HS-5 (cell line): ENCODE measurements at places on chromosomes 6 and 20.

DNA sequence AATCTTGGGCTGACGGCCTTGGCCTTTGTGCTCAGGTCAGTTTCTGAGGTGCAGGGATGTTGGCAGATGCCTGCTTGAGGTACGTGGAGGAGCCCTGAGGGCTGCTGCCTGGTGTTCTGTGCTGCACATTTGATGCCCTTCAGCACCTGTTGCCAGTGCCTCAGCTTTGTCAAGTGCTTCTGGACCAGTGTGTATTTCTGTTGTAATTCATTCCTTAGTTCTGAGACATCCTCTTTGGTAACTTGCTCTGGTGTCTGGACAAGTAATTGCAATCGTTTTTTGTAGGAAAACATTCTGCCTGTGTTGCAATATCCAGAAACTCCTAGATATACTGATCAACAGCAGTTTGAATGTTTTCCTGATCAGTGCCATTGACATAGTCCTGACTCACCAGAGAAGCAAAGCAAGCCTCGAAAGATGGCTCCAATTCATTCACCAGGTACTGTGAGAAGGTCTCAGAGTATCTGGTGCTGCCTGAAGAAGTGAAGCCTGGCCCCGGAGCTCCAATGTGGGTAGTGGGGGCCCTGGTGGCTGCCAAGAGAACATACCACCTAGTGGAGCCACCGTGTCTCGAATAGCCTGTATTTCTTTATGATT, 26.7 kb downstream of the ZNF337 start:
- peak; percentile 87 for DNase-seq

- DNase-seq = no peak
Observed at GRCh38 chr6:1626481-1626880, 16.8 kb downstream of the FOXC1 start.

- no peak for DNase-seq
Observed at GRCh38 chr6:143097224-143097795, 36.6 kb downstream of the AIG1 start.

GRCh38 chr20:3158968-3159431, 665 bp downstream of the FASTKD5 start:
- no peak for DNase-seq

GRCh38 chr6:2589171-2589661, 161.5 kb downstream of the MYLK4 start:
- DNase-seq = no peak

DNA sequence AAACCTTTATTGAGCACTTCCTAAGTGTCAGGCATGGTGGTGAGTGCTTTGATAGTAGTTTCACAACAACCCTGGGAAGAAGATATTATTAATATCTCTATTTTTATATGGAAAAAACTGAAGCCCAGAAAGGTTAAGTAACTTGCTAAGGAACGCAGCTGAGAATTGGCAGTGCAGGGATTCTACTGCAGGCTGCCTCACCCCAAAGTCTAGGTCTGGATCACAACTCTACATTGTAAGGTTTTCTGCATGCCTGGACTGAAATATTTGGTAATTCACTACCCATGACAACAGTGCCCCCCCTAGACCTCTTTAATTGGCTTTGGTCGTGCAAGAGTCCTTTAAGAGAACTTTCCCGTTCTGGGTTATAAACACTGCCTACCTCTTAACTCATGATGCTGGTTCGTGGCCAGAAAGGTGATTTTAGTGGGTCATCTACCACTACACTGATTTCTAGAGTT, 67.1 kb upstream of the KCNQ5 start:
- peak; percentile 6 for DNase-seq

DNA sequence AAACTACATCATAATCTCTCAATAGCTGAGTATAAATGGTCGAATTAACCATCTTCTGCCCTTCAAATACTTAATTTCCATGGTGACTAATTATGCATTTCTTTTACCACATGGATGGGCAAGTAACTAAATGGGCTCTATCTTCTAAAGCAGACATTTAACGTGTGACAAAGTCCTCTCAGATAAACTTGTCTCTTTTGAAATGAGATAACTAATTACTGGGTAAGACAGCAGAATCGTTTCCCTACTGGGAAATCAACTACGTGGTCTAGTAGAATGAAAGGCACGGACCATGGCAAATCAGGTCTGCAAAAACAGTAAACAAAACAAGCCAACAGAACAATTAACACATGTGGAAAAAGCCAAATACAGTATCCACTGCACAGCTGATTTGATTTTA, 137.7 kb downstream of the BACH2 start:
- DNase-seq = no peak

DNA sequence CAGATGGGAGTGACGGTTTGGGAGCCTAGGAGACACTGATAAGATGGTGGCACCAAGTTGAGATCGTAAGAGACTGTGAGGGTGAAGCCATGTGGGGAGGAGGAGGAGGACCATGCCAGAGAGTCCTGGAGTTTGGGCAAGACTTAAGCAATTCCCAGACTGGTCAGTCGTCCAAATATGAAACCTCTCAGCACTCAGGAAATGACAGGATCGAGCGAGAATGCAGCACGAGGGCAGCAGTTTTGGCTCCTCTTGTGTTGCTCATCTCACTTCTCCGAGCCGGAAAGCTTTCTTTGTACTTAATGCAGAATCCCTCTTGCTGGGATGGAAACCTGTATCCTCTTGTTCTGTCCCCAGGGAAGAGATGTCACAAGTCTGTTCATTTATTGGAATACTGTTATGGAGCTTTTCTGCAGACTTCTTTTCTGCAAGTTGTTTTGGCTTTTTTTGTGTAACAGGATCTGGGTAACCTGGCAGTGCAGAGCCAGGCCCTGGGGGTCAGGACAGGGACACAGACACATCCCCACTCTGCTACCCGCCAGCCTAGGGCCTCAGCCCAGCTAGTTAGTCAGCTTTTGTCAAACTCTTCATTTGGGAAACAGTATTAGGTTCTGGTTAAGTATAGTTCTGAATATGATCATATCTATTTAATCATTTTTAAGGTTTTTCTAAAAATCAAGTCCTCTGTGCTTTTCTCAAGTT, 34.3 kb downstream of the FNDC1 start:
- peak; percentile 93 for DNase-seq

DNA sequence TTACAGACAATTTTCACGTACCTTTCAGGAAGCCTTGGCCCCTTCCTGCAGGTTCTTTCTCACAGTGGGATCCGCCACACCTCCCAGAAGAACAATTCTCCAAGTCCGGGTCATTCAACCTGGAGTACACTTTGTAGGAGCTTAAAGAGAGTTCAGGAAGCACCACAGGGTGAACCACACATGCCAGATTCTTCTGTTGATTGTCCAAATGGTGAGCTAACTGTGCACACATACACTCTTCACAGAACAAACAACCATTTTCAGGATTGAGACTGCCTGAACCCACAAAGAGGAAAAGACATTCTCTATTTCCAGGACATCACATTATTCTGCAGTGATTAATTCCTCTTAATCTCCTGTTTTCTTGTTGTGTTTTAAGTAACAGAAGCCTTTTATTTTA, 51.0 kb downstream of the SCGN start:
- DNase-seq = no peak

DNA sequence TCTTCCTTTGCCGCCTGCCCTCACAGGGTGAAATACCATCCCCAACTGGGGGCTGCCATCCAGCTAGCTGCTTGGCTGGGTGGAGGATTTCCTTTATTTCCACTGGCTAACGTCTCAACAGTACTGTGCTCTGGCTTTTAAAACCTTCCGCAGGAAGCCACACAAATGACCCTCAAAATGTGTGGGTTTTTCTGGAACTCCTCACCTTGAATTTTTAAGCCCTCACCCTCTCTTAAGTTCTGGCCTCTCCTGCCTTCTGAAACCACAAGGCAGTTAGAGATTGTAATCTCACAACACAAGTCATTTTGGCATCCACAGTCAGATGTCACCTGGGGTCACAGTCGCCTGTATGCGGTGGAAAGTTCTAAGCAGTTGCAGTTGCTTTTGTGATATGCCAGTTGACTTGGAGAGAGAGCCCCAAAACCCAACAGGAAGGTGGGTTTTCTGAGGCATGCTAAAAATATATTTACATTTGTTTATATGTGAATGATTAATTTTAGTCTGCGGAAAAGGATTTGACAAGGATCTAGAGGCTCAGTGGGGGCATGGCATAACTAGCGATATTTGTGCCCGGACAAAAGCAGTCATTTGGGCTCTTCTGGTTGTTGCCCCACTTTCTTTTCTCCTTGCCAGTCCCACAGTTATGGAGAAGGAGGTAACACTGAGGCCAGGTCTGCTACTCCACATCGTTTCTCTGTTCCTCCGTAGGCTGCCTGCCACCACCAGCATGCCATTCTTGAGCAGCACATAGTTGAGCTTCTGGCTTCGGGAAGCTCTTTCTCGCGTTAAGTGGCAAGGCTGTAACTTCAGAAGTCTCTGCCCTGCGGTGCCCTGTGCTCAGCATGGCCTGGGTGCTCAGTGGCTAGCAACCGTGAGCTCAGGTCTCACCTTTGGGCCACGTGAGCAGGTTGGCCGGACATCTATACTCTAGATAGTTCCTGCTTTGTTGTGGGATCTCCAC, 335.3 kb downstream of the CD83 start:
- DNase-seq = no peak

- no peak for DNase-seq
Observed at GRCh38 chr6:167235005-167235404, 56.1 kb upstream of the UNC93A start.

- peak; percentile 52 for DNase-seq
Observed at GRCh38 chr20:53080969-53081871, 109.1 kb downstream of the TSHZ2 start.

GRCh38 chr20:61821735-61822134, 243.9 kb downstream of the TAF4 start:
- DNase-seq = no peak

DNA sequence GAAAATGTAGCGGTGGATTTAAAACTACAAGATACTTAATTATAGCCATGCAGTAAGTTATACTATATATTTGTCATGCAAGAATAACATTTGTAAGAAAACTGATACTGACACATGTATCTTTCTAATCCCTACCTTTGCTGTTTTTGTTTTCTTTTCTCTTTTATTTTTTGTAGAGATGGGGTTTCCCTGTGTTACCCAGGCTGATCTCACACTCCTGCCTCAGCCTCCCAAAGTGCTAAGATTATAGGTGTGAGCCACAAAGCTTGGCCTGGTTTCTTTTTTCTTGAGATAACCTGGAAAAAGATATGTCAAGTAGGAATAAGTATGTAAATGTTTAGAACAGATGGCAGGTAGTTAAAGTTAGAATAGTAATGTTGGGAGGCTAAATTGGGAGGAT, 44.1 kb downstream of the MAPK14 start:
- no peak for DNase-seq

DNA sequence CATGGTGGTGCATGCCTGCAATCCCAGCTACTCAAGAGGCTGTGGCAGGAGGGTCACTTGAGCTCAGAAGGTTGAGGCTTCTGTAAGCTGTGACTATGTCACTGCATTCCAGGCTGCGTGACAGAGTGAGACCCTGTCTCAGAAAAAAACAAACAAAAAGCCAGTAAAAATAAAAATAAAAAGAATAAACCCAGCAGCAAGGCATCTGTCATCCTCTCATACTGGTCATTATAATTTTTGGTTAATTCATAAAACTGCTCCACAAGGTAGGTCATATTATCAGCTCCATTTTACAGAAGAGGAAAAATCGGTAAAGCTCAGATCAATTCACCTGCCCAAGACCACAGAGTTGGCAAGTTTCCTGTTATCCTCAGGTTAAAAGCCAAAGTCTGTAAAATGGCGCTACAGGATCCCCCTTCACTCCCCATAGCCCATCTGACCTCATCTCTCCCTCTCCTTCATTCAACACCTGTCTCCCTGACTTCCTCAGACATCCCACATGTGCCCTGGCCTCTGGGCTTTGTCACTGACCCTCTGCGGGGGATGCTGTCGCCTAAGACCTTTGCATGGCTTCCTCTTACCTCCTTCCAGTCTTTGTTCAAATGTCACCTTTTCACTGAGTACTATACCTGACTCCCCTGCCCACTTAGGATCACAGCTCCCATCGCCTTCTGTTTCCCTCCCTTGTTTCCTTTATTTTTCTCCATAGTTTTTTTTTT, 213.2 kb upstream of the ZNF217 start:
- DNase-seq = no peak

GRCh38 chr20:57080796-57081195, 185.6 kb downstream of the BMP7 start:
- DNase-seq = peak; percentile 32

- no peak for DNase-seq
Observed at GRCh38 chr6:116773886-116774285, 8.4 kb upstream of the FAM162B start.

DNA sequence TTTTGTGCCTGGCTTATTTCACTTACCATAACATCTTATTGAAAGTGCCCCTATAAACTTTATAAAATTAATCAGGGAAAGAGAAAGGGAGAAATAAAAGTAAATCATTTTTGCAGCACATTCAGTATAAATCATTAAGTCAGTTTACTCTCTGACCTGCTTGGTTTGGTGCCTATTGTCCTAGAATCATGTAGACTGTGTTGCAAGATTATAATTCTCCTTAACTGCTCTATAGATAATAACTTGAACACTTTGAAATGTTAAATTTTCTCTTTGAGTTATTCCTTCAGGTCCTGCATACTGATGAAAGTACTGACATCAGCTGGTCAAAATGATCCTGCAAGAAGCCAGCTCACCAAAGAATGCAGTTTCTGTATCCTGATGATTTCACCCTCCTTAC, 969.6 kb upstream of the GJE1 start:
- DNase-seq = no peak

GRCh38 chr6:7110092-7110792, 2.5 kb downstream of the RREB1 start:
- DNase-seq = no peak

- DNase-seq = no peak
Observed at GRCh38 chr6:37365791-37366190, 12.0 kb downstream of the RNF8 start.

DNA sequence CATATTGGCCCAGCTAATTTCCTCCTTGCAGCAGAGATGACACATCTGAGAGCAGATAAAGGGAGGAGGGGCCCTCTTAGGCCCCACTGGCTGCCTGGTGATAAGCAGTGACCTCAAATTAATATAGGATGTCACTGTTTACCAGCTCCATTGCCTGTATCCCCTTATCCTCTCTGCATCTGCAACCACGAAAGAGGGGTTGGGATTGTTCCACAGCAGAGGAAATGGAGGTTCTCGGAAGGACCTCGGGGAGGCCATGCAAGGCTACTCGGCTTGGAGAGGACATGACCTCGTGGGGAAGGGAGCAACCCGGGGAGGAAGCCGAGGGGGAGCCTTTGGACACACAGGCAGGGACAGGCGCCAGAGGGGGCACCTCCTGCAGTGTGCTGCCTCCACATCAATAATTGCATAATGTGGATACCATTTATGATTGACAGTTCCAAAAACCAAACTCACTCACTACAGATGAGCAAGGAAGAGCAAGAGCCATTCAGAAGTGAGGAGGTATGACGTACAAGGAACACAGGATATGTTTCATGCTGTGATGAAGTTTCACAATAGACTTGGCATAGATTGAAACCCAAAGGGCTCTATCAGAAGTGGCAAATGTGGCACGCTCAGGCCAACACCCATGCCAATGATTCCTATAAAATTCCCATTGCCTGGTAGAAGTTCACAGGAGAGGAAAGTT, 177.2 kb upstream of the RNF24 start:
- DNase-seq = no peak

- no peak for DNase-seq
Observed at GRCh38 chr20:21701171-21701876, 4.1 kb upstream of the PAX1 start.
